ENCODE measurements at places on chromosomes 11 and 22.

DNA sequence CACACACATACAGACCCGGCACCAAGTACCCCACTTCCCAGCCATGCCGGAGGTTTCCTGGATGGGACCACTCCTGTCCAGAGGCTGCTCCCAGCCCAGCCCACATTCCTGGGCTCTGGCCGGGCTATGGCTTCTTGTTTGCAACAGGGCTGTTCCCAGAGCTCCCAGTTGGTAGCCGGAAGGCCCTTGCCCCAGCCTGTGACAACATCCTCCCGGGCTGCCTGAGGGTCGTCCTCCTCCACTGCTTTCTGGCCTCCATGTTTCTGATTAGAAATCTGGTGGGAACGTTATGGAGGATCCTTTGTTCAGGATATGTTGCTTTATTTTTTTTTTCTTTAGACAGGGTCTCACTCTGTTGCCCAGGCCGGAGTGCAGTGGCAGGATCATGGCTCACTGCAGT, 952 bp upstream of the CYP2D6 start:
- no peak for DNase-seq

DNA sequence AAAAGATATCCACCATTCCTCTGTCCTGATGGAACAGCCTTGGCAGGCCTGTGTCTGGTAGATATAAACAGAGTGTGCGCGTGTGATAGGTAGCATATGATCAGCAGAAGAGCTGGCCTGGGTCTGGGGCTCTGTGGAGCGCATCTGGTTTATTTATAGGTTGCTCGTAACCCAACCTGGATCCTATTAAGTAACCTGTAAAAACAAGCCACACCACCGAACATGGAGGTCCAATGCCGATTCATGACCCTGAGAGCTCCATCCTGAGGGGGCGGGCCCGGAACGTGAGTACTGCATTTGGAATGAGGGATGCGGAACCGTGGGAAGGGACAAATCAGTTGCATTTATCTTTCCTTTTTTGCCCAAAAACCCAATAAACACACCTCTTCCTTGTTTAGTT, 31.9 kb upstream of the APOL5 start:
- DNase-seq, result no peak

DNA sequence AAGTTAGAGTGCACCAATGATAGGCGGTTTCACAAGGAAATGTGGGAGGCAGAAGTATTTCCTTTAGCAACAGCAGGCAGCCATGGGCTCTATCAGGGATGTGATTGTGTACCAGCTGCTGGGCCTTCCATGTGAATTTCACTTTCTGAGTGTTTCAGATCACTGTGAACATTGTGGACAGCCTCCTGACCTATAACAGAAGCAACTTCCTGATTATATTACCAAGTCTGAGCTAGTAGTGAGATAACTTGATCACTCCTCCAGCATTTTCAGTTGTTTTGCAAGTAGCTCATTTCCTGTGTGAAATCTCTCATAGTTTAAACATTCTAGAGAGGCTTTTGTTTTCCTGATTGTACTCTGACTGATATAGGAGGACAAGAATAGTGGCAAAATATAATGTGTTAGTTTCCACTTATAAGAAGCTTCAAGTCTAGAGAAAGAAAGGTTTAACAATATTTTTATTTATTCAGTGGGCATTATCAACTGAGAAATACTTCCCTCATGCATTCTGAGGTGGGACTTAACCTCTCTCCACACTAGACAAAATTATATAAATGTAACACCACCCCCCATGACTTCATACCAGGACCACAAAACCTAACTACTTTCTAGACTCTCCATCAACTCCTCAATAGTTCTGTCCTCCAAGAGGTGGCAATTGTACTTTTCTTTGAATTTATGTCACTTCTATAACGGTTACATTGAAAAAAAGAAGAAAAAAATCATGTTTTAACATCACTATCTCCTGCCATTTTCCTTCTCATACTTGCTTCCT, 184.2 kb upstream of the LUZP2 start:
- no peak for DNase-seq

- DNase-seq, result no peak
These were observed 13.7 kb downstream of the PPM1F start for GRCh38 chr22:21938906-21939305.

DNA sequence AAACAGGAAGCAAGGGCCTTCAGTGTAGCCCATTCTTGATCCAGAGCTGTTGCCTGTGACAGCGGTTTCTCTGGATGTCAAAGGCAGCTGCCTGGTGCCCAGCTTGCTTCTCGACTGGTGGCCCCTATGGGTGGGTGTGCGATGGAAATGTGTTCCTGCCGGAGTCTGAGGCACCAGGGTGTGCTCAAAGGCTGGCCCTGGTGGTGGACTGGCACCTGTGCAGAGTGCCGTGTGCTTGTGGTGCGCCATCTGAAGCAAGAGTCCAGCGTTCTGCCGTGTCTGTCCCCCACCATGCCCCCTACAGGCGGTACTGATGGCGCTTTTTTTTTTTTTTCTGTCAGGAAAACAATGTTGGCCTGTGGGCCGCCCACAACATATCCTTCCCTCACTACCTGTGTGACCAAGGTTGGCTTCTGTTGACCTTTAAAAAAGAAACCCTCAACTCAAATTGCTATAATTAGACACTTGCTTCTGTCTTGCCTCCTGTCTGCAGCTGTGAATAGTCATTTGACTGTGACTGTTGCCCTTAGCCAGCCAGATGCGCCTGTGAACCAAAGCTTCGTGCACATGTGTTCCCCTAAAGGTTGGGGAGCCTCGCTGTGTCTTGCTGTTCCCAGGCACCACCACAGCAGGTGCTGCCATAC, 4.7 kb upstream of the RANBP1 start:
- DNase-seq, result peak; percentile 41

- DNase-seq, result no peak
These were observed 11.3 kb upstream of the GDPD5 start for GRCh38 chr11:75536786-75537641.

GRCh38 chr11:95835768-95836488, 45.6 kb downstream of the CEP57 start:
- peak; percentile 50 for DNase-seq

- no peak for DNase-seq
These were observed 189.6 kb downstream of the ST3GAL4 start for GRCh38 chr11:126545057-126545555.

GRCh38 chr11:650482-650881, 13.4 kb downstream of the DRD4 start:
- no peak for DNase-seq

- peak; percentile 86 for DNase-seq
These were observed at the start of gene RASGRP2 for GRCh38 chr11:64743591-64744543. RASGRP2 (minus strand) TSS chr11:64744142; CDS start chr11:64742866, 1,276 bp downstream.

GRCh38 chr11:66494935-66495334, 14.7 kb downstream of the DPP3 start:
- DNase-seq, result no peak

DNA sequence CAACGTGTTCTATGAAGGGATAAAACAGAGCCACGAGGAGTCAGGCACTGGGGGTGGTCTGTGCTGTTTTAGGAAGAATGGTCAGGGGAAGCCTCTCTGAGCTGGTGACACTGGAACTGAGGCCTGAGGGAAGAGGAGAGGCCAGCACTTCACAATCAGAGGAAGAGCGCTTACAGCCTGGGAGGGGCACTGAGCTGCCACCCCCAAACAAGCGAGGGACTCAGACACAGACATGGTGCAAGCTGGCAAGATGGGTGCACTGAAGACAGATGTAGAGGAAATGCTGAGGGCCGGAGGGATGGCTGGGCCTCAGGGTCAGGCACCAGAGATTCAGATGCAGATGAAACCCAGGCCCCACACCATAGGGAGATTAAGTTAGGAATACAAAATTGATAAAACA, 40.0 kb upstream of the TP53I11 start:
- no peak for DNase-seq

DNA sequence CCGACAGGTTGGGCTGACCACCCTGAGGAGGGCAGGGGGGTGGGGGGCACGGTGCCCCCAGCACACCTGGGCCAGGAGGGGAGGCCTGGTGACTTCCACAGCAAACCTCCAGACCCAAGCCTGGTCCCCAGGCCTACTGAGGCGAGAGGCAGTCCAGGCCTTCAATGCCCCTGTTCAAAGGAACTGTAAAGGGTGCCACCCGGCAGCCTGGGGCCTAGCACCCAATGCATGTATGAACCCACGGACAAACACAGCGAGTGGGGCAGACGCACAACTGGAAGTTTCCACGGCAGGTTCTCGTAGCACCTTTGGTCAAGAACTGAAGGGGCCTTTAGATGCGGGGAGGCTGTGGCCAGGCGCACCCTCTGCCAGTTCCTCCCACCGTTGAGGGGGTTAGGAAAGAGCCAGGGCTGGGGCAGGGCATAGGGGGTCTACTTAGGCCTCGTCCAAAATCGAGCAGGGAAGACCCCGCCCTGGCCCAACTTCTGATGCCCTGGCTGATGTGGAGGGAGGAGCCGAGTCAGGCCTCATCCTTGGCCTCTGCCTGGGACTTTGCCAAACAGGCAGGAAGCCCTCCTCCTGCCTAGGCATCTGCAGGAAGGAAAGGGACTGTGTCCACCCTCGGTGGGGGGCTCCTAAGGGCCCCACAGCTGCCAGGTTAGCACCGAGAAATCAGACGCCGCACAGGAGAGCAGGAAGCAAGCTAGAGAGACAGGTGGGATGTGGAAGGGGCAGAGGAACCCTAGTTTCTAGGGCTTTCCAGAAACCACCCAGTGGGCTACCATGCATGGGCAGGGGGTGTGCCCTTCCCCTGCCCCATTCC, 6.6 kb downstream of the CBX6 start:
- no peak for DNase-seq

DNA sequence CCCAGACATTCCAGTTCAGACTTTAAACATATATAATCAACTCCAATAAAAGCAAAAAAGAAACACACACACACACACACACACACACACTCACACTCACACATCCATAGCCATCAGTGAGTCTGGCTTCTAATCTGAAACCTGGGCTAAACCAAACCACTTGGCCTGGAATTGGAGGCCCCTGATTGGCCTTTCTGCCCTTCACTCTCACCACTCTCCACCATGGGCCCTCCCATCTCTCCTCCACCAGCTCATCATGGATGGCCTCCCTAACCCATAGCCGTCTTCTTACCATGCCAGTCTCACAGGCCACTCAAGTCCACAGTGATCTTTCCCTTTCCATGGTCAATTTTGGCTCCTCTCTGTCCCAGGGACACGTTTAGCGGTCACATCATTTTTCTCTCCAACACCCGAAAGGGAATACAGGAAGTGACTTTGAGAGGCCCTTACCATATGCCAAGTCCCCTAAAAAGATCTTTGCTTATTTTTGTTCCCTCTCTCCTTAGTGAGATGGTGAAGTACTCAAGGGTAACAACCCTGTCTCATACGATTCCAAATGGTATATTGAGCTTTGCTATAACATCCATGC, 66.6 kb downstream of the ENDOD1 start:
- no peak for DNase-seq

- no peak for DNase-seq
These were observed 14.6 kb downstream of the KCNJ1 start for GRCh38 chr11:128852327-128853023.

- no peak for DNase-seq
These were observed 5.6 kb downstream of the DUSP18 start for GRCh38 chr22:30662040-30662439.

GRCh38 chr11:68890490-68891231, 13.0 kb downstream of the MRPL21 start:
- peak; percentile 14 for DNase-seq

DNA sequence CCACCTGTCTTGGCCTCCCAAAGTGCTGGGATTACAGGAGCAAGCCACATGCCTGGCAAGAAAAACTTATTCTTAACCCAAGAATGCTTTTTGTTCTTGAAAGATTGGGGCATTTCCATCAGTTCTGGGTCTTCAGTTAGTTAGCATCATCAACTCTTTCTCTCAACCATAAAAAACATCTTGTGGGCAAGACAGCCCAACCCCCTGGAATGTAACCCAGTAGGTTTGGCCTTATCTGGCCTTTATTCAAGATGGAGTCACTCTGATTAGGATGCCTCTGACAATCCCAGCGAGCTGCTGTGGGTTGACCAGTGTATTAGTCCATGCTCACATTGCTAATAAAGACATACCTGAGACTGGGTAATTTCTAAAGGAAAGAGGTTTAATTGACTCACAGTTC, 9.2 kb upstream of the TPCN2 start:
- no peak for DNase-seq

- no peak for DNase-seq
These were observed 263.8 kb upstream of the FAT3 start for GRCh38 chr11:91960770-91961169.

DNA sequence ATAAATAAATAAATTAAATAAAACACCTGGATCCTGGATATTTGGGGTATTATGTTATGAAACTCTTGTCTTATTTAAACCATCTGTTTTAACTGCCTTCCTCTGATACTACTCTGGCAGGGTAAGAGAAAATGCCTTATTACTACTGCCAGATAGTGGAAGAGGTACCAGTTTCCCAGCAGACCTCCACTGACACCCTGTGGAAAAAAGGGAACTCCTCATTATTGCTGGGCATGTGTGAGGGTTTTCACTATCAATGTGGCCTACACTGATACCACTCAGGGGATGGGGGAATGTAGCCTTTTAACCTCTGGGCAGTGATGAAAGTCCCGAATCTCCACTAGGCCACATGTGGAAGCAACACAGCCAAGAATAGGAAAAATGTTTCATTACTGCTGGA, 121.0 kb downstream of the LUZP2 start:
- DNase-seq, result no peak

- no peak for DNase-seq
These were observed 163.9 kb downstream of the ADAMTS15 start for GRCh38 chr11:130612291-130612851.

DNA sequence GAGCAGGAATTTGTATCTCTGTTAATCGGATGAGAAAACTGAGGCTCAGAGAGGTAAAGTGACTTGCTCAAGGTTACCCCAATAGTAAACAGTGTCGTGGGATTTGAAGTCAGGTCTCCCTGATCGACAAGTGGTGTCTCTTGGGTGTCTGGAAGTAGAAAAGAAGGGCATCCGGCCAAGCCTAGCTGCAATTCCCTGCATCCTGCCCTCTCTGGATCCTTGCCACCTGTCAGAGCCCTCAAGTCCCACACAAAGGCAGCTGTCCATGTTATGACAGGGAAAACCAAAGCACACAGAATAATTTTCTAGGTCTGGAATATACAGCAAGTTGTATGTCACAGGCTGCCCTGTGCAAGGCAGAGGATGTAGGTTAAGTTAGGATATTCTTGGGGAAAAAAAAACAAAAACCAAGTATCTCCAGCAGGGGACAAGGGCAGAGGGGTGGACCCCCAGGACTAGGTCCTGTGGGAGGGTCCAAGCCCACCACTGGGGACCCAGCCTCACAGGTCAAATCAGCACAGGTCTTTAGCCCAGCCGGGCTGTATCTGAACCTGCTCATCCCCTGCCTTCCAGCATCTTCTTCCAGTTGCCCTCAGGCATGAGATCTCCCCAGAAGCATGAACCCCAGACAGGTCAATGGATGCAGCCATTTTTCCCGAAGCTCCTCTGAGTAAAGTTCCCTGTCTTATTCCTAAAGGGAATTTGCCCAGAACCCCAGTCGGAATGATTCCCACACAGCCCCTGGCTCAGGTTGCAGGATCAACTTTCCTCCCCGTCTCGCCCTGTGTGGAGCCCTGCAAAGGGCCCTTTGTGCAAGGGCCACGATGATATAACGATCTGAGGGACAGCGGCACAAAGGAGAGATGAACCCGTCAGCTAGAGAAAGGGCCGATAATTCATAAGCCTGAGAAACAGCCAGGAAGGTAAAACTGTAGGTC, 15.0 kb downstream of the USH1C start:
- DNase-seq, result no peak

GRCh38 chr11:75919525-75919924, 104.5 kb downstream of the UVRAG start:
- DNase-seq, result no peak

Data from mucosa of descending colon (tissue), 3 donors.